ENCODE measurements at places on chromosomes 7 and 10.
A peak's percentile ranks its signal among the peaks of the same experiment; 100 is the strongest.

DNA sequence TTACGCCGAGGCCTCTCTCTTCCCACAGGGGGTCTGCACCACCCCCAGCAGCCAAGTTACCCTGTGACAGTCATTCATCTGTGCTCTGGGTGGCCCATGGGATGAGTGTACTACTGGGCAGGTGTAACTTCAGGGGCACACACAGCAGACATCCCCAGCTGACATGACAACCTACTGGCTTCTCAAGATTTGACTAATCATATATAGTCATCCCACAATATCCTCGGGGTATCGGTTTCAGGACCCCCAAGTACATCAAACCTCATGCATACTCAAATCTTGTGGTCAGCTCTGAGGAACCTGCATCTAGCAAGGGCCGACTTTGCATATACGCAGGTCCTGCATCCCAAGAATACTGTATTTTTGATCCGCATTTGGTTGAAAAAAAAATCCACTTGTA lies 336.9 kb upstream of the C7orf33 start:
- H3K4me3 ChIP-seq: no peak overlapping the region
- H3K27ac ChIP-seq: no peak overlapping the region
- no peaks in the 10 kb centered on the region for H3K27me3 ChIP-seq
- H3K4me1 ChIP-seq: no peaks in the 10 kb centered on the region

GRCh38 chr10:102994531-102995295 lies 76.6 kb downstream of the CNNM2 start:
- no peaks in the 10 kb centered on the region for H3K36me3 ChIP-seq
- DNase-seq: no peak
- no peak overlapping the region for H3K27ac ChIP-seq
- H3K4me3 ChIP-seq: no peak overlapping the region
- no peaks in the 10 kb centered on the region for H3K4me1 ChIP-seq
- H3K27me3 ChIP-seq: no peaks in the 10 kb centered on the region

- H3K27me3 ChIP-seq: no peaks in the 10 kb centered on the region
- H3K36me3 ChIP-seq: peaks cover 85% of the 10 kb centered on the region
- H3K27ac ChIP-seq: no peak overlapping the region
- no peak overlapping the region for H3K4me3 ChIP-seq
- DNase-seq: no peak
- H3K4me1 ChIP-seq: no peaks in the 10 kb centered on the region
Measured at GRCh38 chr7:157405501-157405900, 68.7 kb downstream of the DNAJB6 start.

GRCh38 chr7:157271315-157271990 lies 65.4 kb upstream of the DNAJB6 start:
- H3K27ac ChIP-seq: peak overlapping the region; percentile 84
- H3K4me3 ChIP-seq: no peak overlapping the region
- H3K4me1 ChIP-seq: peaks cover 4% of the 10 kb centered on the region
- no peaks in the 10 kb centered on the region for H3K27me3 ChIP-seq
- no peaks in the 10 kb centered on the region for H3K36me3 ChIP-seq
- DNase-seq: no peak

GRCh38 chr10:61747307-61747706 lies 84.6 kb downstream of the CABCOCO1 start:
- no peaks in the 10 kb centered on the region for H3K27me3 ChIP-seq
- no peaks in the 10 kb centered on the region for H3K36me3 ChIP-seq
- no peak for DNase-seq
- peaks cover 13% of the 10 kb centered on the region for H3K4me1 ChIP-seq
- no peak overlapping the region for H3K27ac ChIP-seq

DNA sequence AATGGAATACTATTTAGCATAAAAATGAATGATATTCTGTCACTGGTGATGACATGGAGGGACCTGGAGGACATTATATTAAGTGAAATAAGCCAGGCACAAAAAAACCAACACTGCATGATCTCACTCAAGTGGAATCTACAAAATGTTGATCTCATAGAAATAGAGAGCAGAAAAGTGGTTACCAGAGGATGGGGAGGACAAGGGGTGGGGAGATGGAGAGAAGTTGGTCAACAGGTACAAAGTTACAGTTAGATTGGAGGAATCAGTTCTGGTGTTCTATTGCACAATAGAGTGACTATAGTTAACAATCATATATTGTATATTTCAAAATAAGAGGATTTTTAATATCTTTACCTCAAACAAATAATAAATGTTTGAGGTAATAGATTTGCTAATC lies 24.7 kb upstream of the SLC18A3 start:
- H3K27ac ChIP-seq: no peak overlapping the region
- no peaks in the 10 kb centered on the region for H3K27me3 ChIP-seq
- no peak overlapping the region for H3K4me3 ChIP-seq
- H3K4me1 ChIP-seq: no peaks in the 10 kb centered on the region

DNA sequence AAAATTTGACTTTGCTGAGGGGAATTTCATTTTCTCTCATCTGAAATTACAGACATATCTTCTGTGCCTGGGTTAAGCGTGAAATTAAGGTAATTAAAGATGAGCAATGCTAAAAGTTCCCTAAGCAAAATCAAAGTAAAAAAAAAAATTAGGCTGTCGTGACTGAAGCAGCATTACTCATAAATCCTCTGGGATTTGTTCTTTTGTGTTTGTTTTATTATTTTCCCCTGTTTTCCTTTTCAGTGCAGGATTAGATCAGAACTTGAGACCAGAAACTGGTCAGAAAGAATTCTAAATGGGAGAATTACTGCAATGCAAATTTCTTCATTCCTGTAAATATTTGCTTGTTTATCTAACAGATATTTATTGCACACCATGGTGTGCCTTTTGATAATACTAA lies 141.4 kb upstream of the BET1 start:
- H3K27ac ChIP-seq: no peak overlapping the region
- no peaks in the 10 kb centered on the region for H3K36me3 ChIP-seq
- DNase-seq: no peak
- no peak overlapping the region for H3K4me3 ChIP-seq
- H3K4me1 ChIP-seq: no peaks in the 10 kb centered on the region

GRCh38 chr10:113313048-113313602 lies 239.7 kb upstream of the HABP2 start:
- no peaks in the 10 kb centered on the region for H3K4me1 ChIP-seq
- no peak overlapping the region for H3K27ac ChIP-seq
- H3K27me3 ChIP-seq: no peaks in the 10 kb centered on the region

- no peak for DNase-seq
- no peak overlapping the region for H3K27ac ChIP-seq
- H3K4me3 ChIP-seq: no peak overlapping the region
- no peaks in the 10 kb centered on the region for H3K27me3 ChIP-seq
- H3K36me3 ChIP-seq: no peaks in the 10 kb centered on the region
- no peaks in the 10 kb centered on the region for H3K4me1 ChIP-seq
Measured at GRCh38 chr7:1193593-1194424, 33.8 kb upstream of the ZFAND2A start.

- H3K27ac ChIP-seq: no peak overlapping the region
- H3K27me3 ChIP-seq: no peaks in the 10 kb centered on the region
- H3K4me1 ChIP-seq: no peaks in the 10 kb centered on the region
Measured at GRCh38 chr7:2777898-2778535, 66.1 kb downstream of the GNA12 start.

GRCh38 chr7:117111535-117111934 lies 158.2 kb downstream of the ST7 start:
- H3K27ac ChIP-seq: no peak overlapping the region
- H3K4me3 ChIP-seq: no peak overlapping the region
- H3K4me1 ChIP-seq: no peaks in the 10 kb centered on the region
- no peaks in the 10 kb centered on the region for H3K27me3 ChIP-seq

DNA sequence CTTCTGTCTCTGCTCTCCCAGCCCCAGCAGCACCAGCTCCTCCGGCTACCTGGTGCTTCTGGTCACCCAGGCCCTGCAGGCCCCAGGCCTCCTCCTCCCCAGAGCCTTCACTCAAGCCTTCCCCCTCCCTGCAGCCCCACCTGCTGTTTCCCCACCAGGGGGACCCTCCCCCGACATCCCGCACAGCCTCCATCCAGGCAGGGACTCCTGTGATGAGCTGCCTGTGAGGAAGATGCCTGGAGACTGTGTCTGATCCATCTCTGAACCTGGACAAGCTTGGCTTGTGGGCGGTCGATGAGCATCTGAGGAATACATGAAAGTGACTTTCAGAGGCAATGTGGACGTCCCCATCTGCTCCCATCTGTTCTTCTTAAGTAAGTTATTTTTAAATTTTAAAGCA lies 45.0 kb downstream of the RAMP3 start:
- no peak for DNase-seq
- H3K4me3 ChIP-seq: no peak overlapping the region
- no peak overlapping the region for H3K27ac ChIP-seq
- peaks cover 12% of the 10 kb centered on the region for H3K4me1 ChIP-seq
- H3K36me3 ChIP-seq: no peaks in the 10 kb centered on the region

DNA sequence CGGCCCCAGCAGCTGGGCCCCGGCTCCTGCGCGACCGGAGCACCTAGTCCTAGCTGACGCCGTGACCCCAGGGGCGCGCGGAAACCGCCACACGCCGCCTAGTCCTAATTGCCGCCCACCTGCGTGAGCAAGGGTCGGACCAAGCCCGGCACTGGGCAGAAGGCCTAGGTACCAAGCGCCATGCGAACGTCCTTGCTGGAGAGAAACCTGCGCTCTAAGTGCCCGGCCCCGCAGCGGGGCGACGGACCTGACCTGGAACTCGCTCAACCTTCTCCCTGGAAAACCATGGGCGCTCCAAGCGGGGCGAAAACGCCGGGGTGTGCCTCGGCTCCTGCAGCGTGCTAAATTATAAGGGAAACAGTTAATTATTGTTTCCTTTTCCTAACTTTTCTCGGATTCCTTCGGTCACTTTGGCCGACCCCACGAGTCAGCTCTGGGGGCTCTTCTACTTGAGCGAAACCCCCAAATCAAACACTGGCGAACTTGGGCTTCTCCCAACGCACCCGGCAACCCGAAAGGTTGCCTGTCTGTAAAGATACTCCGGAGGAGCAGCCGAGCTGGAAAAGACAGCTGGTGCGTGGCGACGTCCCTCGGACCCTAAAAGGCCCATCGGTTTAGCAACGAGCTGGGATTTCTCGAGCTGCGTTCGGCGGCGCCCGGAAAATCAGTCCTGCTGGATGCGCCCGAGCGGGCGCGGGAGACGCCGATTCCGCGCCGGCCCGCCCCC lies 5.3 kb upstream of the EBF3 start:
- peaks cover 87% of the 10 kb centered on the region for H3K27me3 ChIP-seq
- no peak overlapping the region for H3K27ac ChIP-seq
- no peak overlapping the region for H3K4me3 ChIP-seq
- DNase-seq: no peak
- H3K36me3 ChIP-seq: no peaks in the 10 kb centered on the region
